Activated CD8-positive, alpha-beta memory T cell treated with anti-CD3 and anti-CD28 coated beads for 24 hours (primary cell): ENCODE measurements at places on chromosomes 2 and 18.

DNA sequence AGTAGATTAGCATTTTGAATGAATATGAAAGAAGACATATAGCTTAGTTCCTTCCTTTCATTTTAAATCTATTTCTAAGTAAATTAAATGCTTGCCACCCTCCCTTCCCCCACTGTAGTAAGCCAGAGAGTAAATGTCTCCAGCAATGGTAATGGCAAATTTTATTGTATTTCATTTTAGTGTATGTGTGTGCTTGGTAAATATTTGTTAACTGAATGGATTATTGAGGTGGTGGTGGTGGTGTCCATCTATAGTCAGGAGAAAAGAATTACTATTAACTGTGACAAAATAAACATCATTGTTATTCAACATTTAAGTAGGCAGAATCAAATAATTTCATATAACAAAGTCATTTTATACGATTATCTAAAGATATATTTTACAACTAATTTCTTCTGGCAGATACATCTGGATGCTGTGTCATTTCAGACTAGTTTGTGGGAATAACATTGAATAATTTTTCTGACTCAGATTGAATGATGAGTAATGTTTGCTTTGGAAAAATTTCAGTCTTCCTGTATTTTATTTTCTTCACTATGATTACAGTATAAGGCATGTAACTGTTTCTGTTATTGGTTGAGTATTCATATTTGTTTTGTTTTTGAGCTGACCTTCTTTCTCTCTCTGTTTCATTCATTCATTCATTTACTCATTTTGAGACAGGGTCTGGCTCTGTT lies 18.3 kb downstream of the ASXL3 start:
- no peak for DNase-seq

DNA sequence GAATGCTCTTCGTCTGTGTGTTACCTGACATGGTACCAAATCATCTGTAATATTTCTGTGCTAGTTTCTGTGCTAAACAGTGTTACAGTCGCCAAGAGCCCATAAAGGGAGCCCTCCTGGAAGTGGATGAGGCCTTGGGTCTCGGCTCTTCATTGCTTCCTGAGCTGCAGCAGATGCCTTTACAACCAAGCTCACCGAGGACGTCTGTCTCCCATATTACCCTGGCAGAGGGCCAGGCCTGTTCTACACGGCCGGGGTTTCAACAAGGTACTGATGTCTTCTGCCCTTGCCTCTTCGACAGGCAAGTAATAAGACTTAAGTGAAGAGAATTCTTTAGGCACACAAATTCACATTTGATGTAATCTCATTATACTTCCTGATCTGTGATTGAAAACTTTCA lies 16.8 kb downstream of the RPL31 start:
- peak; percentile 44 for DNase-seq

DNA sequence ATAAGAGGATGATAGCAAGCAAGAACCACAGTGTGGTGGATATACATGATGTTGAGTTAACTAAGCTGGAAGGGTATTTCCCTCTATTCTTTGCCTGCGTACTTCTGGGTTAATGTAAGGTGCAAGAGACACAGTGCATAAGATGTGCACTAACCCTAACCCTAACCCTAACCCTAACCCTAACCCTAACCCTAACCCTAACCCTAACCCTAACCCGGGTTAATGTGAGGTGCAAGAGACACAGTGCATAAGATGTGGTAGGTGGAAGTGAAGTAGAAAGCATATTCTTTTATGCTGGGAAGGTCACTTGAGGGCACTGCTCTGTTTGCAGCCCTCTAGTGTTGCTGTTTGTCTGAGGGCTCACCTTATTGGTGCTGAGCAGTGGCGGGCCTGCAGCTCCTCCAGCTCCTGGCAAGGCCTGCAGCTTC lies 181.5 kb upstream of the ITGA4 start:
- DNase-seq: no peak

- no peak for DNase-seq
Observed at GRCh38 chr2:72937356-72937669, 20.0 kb downstream of the EMX1 start.

DNA sequence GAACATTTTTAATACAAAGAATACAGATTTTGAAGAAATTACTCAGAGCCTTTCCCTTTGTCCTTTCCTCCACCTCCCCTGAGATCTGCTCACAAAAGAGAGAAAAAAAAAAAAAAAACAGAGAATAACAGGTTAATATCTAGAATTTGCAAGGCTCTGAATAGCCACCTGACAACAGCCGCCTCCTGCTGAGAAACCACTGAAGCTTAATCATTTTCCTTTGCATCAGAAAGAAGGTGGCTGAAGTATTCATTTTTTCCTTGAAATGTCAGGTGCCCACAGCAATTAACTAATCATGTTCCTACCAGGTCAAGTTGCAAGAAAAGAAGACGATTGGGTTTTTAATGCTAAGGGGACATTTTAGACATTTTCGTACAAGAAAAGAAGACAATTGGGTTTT lies 21.2 kb downstream of the CNTNAP5 start:
- DNase-seq: no peak

DNA sequence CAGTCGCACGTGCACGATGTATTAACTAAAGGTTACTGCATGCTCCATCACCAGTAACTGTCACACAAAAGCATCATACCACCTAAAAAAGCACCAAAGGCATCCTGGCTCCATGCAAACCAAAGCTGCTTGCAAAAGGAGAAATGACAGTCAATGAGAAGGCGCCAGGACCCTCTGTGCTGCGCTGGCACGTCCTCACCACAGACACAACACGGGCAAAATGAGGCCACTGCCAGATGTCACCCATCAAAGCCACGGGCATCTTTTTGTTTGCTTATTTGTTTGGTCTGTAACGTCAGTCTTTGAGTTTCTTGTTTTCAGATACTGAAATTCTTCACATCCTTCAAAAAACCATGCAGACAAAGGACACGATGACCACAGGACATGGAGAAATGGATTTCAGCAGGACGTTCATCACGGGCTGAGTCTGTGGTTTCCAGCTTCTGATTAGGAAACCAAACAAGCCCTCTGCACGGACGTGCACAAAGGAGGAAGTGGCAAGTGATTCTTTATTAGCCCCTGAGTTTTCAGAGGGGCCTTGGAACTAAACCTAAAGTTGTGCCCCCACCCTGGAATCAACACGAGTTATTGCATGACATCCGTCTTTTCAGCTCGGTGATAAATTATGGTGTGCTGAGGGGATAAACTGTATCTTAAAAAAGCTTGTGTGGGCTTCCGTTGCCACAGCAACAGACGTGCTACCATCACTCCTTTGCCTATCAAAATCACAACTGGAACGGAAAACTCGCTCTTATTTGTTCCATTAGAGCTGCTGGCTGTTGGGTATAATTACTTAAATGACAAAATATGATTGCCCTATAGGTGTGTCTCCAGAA lies 181.8 kb downstream of the EIPR1 start:
- DNase-seq: no peak

GRCh38 chr2:32699151-32699550 lies 71.3 kb downstream of the TTC27 start:
- DNase-seq: no peak

GRCh38 chr2:239158641-239159475 lies 242.0 kb downstream of the HDAC4 start:
- no peak for DNase-seq

DNA sequence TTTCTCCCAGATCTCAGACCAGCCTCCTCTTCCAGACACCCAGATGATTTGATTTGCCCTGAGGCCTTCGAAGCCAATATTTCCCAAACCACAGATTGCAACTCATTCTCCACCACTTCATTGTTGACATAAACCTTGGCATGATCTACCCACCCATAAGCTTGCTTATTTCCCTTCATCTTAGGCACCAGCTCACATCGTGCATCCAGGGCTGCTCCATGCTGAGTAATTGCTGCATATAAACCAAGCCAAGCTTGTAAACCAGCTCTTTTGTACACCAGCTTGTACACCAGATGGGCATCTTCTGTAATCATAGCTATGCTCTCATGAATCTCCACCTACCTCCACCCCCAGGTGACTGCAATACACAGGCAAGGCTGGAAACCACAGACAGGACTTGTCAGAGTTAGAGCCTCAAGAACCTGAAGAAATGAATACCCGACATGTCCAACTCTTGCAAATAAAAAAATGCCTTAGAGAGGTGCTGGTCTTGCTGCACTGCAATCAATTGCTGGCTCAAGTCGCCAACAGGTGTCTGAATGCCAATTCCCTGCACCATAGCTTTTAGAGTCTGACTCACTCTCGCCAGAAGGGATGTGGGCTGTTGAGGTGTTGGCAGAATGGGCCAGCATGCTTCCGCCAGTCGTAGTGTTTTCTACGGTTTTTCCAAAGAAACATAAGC lies 31.5 kb downstream of the TRABD2A start:
- peak; percentile 66 for DNase-seq

- no peak for DNase-seq
Observed at GRCh38 chr18:5180254-5180653, 16.8 kb downstream of the AKAIN1 start.

DNA sequence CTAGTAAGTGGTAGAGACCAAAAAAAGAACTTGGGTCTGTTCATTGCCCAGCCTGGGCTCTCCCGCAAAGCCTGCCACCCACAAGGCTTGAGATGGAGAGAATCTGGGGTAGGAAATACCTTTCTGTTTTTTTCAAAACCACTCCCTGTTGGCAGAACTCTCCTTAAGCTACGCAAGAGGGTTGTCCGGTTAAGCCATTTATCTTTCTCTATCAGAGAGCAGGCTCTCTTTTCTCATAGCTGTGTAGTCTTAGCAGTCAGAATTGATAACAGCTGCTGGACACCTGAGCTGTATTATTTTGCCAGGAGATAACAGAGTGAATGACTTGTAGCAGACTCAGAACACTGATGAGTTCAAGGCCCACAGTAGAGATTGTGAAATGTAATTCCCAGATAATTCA lies 1088.1 kb downstream of the TSN start:
- no peak for DNase-seq

DNA sequence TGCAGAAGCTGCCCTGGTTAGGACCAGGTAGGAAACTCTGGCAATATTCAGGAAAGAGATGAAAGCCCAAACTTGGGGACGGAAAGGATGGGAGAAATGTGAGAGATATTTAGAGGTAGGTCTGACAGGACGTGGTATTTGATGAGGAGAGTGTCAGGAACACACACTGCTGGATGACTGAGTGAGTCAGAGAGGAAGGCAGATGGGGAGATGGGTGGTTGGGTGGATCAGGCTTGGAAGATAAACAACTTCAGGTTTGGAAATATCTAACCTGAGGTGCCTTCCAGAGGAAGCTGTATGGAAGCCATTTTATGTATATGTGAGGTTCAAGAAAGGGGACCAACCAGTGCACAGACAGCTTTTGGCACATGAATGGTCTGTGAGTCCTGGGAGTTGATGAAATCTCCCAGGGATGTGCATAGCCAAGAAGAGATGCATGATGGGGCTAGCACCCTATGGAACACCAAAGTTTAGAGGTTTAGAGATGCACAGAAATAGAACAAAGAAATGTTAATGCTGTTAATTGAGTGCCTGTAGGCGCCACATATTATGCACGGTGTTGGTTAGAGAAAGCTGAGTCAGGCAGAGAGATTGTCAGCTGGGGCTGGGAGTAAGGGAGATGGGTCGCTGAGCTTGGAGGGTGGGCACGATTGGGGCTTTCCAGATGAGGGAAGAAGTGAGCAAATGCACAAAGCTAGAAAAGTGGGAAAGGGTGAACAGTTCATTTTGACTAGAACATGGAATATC lies 101.0 kb downstream of the VIT start:
- no peak for DNase-seq

DNA sequence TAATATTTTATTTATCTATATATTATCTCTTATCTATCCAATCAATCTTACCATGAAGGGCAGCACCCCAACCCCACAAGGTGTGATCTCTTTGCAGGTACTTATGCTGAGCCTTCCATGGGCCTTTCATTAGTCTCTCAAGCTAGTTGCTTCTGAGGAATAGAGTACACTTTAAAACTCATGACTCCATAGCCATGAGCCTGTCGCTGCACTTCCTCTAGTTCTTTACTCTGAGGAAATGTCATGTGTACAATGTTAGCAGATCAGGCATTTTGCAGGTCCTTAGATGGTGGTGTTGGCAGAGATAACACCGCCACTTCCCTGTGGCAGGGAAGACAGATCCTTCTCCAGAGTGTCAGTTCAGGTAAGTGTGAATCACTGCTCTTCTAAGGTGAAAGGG lies 29.5 kb upstream of the STAT4 start:
- DNase-seq: no peak

- no peak for DNase-seq
Observed at GRCh38 chr2:56210291-56210690, 26.5 kb downstream of the CCDC85A start.

DNA sequence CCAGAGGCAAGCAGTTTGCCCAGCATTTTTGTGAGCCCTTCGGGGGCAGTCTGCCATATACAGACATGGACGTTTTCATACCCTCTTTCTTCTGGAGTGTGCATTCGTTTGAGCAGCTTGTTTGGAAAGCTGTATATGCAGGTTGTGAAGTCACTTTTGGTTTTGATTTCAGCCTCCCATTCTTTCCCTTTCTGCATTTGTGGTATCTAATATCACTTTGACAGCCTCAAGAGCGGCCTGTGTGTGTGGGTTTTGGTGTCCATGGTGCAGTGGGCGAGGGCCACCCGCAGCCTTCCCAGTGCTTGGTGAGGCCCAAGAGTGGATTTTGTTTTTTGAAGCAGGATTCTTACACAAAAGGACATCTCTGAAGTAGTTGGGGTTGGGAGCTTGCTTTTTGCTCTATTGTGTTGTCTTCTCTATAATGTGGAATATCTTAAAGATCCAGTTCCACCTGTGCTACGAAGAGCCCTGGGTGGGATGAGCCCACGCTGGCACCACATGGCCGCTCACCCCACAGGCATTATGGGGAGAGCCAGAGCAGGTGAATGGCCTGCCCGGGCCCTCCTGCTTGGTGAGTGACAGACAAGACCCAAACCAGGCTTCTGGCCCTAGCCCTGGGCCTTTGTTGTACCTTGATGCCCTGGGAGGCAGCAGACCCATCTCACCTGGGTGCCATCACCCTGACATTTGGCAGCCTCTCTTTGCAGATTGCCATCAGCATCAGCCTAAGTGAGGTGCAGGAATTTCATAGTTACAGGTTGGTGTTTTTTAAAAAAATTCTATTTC lies 29.5 kb downstream of the INPP4A start:
- no peak for DNase-seq

- DNase-seq: no peak
Observed at GRCh38 chr2:205989271-205990071, 96.5 kb downstream of the INO80D start.

GRCh38 chr2:240410004-240410403 lies 25.5 kb upstream of the GPC1 start:
- no peak for DNase-seq

DNA sequence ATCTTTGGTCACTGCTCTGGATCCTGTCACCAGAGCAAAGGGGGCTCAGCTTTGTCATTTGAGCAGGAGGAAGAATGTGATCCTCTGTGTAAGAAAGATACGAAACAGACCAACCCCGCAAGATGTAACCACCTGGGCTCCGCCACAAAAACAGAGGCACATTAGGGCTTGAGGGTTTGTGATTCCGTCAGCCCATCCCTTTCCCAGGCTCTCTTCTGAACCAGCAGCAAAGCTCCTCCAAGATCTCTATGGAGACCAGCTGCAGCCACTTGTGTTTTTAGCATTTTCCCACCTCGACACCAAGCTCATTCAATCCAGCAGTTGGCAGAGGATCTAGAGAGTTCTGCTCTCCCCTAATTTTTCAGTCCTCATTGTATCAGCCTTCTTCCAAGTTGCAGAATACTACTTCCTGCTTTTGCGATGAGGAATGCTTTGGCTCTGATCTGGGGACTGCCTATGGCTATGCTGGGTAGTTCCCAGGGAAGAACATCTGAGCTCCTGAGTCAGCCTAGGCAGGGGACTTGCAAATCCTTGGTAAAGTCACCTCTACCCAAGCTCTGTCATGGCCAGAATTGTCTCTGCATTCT lies 139.6 kb upstream of the RAB12 start:
- no peak for DNase-seq
